Stimulated activated CD4-positive, alpha-beta T cell treated with anti-CD3 and anti-CD28 coated beads, Interleukin-12 subunit alpha, Interleukin-12 subunit beta, amount 100 ng/mL, for 48 hours (primary cell): ENCODE measurements at places on chromosomes 7 and 10.
A peak's percentile ranks its signal among the peaks of the same experiment; 100 is the strongest.

- DNase-seq, result no peak
These were observed 141.0 kb downstream of the PTEN start for GRCh38 chr10:88004451-88004850.

DNA sequence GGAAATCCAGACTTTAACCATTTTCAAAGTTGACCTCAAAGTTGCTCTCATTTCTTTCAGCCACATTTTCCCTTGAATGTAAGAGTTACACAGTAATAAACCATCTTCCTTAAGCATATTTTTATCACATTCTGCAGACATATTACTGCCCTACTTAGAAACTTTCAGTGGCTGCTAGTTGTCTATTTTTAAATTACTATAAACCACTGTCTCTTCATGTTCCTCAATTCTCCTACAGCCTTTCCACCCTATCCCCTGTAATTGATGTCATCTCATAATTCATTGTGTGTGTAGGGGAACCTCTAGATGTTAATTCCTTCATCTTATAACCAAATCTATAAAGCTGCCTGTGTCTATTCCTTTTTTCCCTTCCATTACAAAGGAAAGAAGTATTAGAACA lies 78.1 kb upstream of the STRIP2 start:
- no peak for DNase-seq

- DNase-seq, result no peak
These were observed 44.6 kb downstream of the MTERF1 start for GRCh38 chr7:91835826-91836368.

DNA sequence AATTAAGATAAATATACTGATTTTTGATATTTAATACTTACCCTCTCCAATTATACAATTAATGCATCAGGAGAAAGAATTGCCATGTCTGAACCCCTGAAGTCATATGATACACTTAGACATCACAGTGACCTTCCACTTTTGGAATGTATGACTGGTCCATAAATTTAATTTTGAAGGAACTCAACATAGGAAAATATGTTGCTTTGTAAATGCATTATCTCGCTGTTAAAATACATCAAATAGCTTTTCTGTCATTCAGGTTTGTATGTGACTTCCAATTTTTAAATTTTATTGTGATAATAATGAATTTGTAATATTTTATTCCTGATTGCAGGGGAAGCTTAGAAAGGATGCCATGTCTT lies 631.9 kb upstream of the ANKRD30A start:
- DNase-seq, result no peak

GRCh38 chr7:92517631-92518030 lies 10.7 kb downstream of the PEX1 start:
- DNase-seq, result no peak

DNA sequence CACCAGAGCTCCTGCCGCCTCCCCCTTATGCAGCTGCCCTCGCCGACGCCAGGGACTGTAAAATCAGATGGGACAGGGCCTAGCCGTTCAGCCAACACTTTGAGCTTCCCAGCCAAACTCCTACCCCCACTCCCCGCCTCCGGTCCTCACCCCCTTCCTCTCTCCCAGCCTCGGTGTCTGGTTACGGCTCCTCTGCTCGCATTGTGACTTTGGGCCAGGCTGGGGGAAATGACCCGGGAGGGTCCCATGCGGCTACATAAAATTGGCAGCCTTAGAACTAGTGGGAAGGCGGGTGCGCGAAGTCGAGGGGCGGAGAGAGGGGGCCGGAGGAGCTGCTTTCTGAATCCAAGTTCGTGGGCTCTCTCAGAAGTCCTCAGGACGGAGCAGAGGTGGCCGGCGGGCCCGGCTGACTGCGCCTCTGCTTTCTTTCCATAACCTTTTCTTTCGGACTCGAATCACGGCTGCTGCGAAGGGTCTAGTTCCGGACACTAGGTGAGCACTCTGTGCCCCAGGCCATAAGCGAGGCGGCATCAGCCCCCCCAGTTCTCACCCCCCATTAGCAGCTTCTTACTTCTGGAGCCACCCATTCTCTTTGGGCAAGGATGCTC lies at the start of gene KAZALD1:
TSS of gene KAZALD1 (plus strand) at position 366 of the 608 bp plus-strand sequence. CDS start 604 bp downstream, outside the sequence.
- no peak for DNase-seq

GRCh38 chr10:3652886-3653285 lies 132.1 kb downstream of the KLF6 start:
- no peak for DNase-seq

- no peak for DNase-seq
These were observed 8.3 kb downstream of the COBL start for GRCh38 chr7:51308265-51308664.

DNA sequence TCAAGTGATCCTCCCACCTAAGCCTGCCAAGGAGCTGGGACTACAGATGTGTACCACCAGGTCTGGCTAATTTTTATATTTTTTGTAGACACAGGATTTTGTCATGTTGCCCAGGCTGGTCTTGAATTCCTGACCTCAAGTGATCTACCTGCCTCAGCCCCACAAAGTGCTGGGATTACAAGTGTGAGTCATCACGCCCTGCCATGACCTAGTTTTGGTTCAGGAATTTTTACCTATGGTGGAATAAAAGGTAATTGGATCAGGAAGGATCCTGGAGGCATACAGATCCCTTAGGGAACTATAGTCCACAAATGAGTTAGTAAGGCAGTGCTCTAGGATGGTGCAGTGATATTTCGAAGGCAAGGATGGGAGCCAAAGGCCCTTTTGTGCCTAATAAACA lies 717.9 kb downstream of the PHTF2 start:
- no peak for DNase-seq

GRCh38 chr7:36723951-36724664 lies at the start of gene AOAH:
TSS of gene AOAH (minus strand) at chr7:36724494. CDS start at chr7:36724148, 346 bp downstream.
- peak; percentile 51 for DNase-seq

- DNase-seq, result no peak
These were observed 3.8 kb upstream of the STN1 start for GRCh38 chr10:103921750-103922195.

GRCh38 chr7:117110480-117111315 lies 157.4 kb downstream of the ST7 start:
- DNase-seq, result peak; percentile 32

DNA sequence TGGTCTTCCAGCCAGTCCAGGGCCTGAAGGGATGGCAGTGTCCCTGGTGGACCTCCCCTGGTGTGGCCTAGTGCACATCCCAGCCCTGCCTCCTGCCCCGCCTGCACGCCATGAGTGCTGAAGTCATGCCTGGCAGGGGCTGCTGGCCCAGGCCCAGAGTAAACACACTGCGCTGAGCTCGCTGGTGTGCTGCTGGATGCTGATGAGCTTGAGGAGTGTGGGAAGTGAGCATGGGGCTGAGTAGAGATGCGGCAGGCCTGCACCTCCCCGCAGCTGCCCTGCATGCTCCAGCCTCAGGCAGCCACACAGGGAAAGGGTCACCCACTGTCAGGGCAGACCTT lies 43.2 kb downstream of the HTRA1 start:
- DNase-seq, result no peak
